ENCODE measurements at places on chromosomes 3 and 15.

GRCh38 chr15:34366271-34367065 is 528 bp downstream of the LPCAT4 start:
- H3K36me3 ChIP-seq = no peaks in the 10 kb centered on the region
- peak overlapping the region; percentile 95 for H3K27ac ChIP-seq
- H3K27me3 ChIP-seq = no peaks in the 10 kb centered on the region
- peak overlapping the region; percentile 90 for H3K4me3 ChIP-seq
- H3K4me1 ChIP-seq = peaks cover 11% of the 10 kb centered on the region

GRCh38 chr3:59386165-59386564 is 336.3 kb upstream of the CFAP20DC start:
- no peak overlapping the region for H3K4me3 ChIP-seq
- H3K36me3 ChIP-seq = no peaks in the 10 kb centered on the region
- H3K27ac ChIP-seq = no peak overlapping the region
- DNase-seq = no peak
- no peaks in the 10 kb centered on the region for H3K27me3 ChIP-seq
- no peaks in the 10 kb centered on the region for H3K4me1 ChIP-seq

- no peaks in the 10 kb centered on the region for H3K4me1 ChIP-seq
- no peak overlapping the region for H3K4me3 ChIP-seq
- no peaks in the 10 kb centered on the region for H3K36me3 ChIP-seq
- no peak for DNase-seq
- no peak overlapping the region for H3K27ac ChIP-seq
These were observed 113.1 kb downstream of the POLR2M start for GRCh38 chr15:57819646-57820045.

DNA sequence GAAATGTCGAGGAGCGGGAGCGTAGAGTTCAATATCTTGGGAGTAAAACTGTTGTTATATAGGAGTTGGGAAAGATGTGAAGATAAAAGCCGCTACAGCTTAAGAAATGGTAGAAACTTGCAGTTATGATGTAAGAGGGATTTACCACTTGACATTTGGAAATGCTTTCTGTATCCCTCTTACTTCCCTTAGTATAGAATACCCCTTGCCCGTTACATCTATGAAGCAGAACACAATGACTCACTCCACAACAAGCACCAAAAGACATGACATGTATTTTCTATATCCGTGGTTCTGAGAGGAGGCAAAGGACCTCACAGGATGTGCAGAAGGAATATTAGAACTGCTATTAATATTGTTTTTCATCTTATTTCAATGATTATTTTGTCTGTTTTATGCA is 254.2 kb upstream of the NR2F2 start:
- no peak for DNase-seq
- H3K27me3 ChIP-seq = no peaks in the 10 kb centered on the region
- H3K4me3 ChIP-seq = no peak overlapping the region
- H3K4me1 ChIP-seq = no peaks in the 10 kb centered on the region
- H3K36me3 ChIP-seq = no peaks in the 10 kb centered on the region

- H3K27me3 ChIP-seq = no peaks in the 10 kb centered on the region
- DNase-seq = no peak
- H3K27ac ChIP-seq = no peak overlapping the region
- H3K36me3 ChIP-seq = no peaks in the 10 kb centered on the region
- H3K4me3 ChIP-seq = no peak overlapping the region
- H3K4me1 ChIP-seq = no peaks in the 10 kb centered on the region
These were observed 28.5 kb downstream of the CRABP1 start for GRCh38 chr15:78368651-78369050.

Data from ascending aorta (tissue), 2 donors.